Activated CD4-positive, alpha-beta T cell treated with anti-CD3 and anti-CD28 coated beads, Interleukin-2, amount 50 U/mL, for 24 hours (primary cell): ENCODE measurements at places on chromosomes 5 and 9.

DNA sequence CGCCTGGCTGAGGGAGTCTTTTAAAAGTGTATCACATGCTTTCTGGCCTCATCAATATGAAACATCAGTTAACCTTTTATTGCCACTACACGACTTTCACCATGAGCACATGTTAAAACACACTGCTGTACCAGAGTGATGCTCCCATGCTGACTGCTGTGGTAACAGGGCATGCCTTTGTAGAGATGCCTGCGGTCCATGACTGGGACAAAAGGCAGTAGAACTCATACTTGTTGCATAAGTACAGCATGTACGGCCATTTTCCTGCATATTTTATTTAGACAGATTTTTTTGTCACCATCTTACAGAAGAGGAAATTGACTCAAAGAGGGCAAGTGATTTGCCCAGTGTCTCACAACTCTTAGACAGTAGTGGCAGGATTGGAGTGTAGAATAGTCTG, 105.7 kb upstream of the ADAMTSL1 start:
- no peak for DNase-seq

GRCh38 chr5:43309637-43310036, 3.6 kb downstream of the HMGCS1 start:
- DNase-seq, result no peak

- DNase-seq, result peak; percentile 54
Measured at GRCh38 chr5:75668977-75669689, 48.1 kb downstream of the POC5 start.

- no peak for DNase-seq
Measured at GRCh38 chr9:108579757-108580439, 275.9 kb downstream of the ACTL7B start.

- no peak for DNase-seq
Measured at GRCh38 chr9:68672215-68672614, 32.8 kb upstream of the PIP5K1B start.

- no peak for DNase-seq
Measured at GRCh38 chr5:107275333-107275732, 395.4 kb downstream of the EFNA5 start.

DNA sequence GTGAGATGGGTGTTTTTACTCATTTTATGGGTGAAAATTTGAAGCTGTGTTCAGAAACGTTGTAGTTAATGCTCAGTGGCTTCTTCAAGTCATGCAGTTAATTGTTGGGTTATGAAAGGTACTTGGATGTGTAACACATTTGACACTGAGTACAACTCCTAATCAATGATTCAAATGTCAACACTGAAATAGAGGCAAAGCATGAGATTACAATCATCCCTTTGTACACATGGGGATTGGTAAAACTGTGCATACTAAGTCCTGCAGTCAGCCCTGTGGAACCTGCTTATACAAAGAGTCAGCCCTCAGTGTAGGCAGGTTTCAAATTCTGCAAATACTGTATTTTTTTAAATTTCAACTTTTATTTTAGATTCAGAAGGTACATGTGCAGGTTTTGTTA, 3.3 kb downstream of the ABLIM3 start:
- no peak for DNase-seq

GRCh38 chr5:104755806-104756205, 1193.2 kb upstream of the NUDT12 start:
- DNase-seq, result no peak

DNA sequence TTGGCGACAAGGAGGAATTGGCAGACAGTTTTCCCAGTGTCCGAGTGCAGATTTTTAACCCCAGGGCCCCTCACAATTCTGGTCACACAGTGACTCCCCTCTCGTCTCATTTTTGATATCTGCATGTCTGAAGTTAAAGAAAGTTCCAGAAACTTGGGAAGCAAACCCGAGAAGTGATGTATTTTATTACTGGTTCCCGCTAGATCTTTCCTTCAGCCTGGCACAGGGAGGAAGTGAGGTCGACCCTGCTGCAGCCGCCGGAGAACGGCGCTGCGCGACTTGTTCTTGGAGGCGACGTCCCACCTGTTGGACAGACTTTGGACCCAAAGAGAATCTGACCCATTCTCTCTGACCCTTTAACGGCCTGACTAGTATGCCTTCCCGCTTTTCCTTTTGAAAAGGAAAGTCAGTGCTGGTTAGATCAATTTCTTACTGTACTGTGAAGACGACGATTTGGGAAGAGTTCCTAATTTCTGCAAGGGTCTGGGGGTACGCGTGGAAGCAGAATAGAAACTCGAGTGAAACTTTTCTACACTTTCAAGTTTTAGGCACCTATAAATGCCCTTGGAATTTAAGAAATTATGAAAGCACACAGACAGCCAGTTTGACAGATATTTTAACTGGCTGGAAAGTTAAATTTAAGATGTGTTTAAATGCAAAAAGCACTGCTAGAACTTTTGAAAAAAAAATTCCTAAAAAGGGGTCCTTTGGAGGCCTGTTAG, 744 bp downstream of the OTULIN start:
- DNase-seq, result no peak

GRCh38 chr9:90770182-90770738, 31.4 kb upstream of the SYK start:
- DNase-seq, result no peak

GRCh38 chr5:172733131-172733973, 37.6 kb downstream of the DUSP1 start:
- DNase-seq, result no peak

DNA sequence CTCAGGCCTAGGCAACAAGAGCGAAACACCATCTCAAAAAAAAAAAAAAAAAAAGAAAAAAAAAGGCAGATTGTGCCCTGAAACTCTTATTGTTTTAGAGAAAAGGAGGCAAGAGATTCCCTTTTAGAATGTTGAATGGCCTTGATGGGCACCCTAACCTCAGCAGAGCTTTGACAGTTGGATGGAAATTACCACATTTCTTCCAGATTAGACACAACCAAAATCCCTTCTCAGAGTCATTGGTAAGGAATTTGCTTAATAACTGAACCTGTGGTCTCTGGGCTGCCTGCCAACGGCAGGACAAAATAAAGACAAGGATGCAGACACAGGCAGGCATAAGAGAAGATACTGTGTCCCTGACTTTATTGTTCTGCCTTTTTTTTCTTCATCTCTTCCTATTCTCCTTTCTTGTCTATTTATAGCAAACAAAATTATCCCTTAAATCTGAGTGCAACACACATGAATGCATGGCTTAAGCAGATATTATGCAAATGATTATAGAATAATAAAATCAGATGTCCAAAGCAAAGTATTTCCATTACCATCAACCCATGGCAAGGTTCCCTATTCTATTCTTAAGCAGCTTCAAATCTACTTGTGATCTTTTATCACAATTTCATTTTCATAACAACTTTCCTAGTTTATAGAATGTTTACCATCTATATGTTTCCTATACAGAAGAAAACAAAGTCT, 37.3 kb upstream of the TRIO start:
- no peak for DNase-seq

- no peak for DNase-seq
Measured at GRCh38 chr9:126507318-126508109, 106.2 kb upstream of the LMX1B start.

GRCh38 chr5:127976991-127977717, 106.4 kb upstream of the SLC12A2 start:
- DNase-seq, result no peak

GRCh38 chr5:108521841-108522506, 140.1 kb upstream of the FBXL17 start:
- peak; percentile 7 for DNase-seq

DNA sequence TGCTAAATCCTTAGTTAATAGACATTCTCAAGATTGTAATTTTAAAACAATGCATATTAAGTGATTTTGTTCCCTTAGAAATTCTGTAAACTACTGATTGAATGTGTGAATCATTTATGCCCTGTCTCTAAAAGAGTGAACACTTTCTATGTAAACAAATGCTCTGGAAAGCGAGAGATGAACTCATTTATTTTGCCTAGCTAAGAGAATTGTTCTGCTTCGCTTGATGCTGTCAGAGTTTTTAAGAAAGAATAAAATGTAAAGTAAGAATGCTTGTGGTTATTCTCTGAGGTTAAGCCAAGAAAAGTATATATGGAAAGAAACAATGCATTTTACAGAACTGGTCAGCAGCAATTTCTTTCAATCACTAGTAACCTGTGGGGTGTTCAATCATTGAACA, 347.4 kb upstream of the NUDT12 start:
- no peak for DNase-seq

DNA sequence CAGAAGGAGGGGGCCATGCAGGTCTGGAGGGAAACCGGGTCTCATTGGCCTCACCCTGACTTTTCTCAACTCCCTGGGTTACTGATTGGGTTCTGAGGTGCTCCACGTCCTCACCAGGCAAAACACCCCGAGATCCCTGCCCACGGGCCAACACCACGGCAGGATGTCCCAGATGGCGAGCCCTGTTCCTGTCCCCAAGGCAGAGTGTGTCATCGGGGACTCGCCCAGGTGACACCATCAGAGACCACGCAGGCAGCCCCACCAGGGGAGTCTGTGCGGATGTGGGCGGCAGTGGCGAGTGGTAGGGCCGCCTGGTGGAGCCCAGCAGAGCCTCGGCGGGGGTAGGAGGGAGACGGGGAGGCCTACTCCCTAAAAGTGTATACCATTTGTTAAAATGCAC, 59.0 kb upstream of the UBAC1 start:
- DNase-seq, result no peak

DNA sequence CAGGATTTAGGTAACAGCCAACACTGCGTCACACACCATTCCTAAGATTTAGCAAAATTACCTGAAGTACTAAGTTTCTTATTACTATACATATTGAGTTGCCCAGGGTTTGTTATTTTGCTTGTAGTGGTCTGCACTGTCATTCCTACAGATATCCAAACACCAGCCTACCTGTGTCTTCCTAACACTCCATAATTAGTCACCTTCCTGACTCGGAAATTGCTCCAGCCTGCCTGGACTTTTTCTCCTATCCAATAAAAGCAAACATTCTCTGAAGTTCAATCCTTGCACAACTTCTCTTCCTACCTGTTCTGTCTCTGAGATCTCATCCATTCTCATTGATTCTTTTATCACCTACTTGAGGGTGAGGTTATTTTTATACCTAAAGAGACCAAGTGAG, 243.9 kb downstream of the NR2F1-AS1 start:
- no peak for DNase-seq

DNA sequence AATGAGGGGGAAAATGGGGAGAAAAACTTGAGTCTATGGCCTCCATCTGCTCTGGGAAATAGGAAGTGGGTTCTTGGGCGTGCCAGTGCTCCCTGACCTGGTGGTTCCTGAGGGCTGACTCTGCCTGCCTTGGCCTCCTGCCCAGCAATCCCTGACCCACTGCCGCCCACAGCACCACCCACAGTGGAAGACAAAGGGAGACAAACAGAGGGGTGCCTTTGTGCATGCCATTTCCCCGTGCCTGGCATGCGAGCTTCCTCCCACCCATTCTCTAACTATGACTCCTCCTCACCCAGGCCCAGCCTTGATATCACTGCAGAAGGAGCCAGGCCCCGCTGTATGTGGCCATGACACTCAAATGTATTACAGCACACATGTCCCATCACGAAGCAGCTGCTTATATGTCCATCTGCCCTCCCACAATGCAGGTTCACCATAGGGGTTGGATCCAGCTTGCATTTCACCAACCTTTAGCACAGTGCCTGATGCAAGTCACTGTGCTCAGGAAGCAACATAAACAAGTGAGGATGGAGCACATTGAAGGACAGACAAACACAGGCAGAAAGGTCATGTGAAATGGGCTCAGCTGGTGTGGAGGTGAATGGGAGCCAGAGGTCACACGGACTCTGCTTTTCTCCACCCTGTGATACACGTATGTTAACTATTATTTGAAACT, 84.4 kb downstream of the ADRB2 start:
- no peak for DNase-seq

GRCh38 chr5:100496296-100496695, 38.9 kb upstream of the FAM174A start:
- DNase-seq, result no peak

DNA sequence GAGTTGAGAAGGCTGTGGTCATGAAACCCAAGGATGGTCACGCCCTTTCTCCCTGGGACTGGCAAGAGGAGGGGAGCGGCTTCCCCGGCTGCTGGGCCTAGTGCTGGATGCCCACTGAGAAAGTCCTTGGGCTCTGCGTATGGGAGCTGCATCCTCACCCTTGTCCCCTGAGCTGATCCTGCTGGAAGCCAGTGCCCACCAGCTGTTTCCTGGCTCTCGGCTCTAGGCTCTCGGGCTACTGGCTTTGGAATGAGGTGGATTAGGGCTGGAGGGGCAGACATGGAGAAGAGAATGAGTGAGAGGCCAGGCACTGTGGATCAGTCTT, 149.3 kb upstream of the PPP1R26 start:
- no peak for DNase-seq

DNA sequence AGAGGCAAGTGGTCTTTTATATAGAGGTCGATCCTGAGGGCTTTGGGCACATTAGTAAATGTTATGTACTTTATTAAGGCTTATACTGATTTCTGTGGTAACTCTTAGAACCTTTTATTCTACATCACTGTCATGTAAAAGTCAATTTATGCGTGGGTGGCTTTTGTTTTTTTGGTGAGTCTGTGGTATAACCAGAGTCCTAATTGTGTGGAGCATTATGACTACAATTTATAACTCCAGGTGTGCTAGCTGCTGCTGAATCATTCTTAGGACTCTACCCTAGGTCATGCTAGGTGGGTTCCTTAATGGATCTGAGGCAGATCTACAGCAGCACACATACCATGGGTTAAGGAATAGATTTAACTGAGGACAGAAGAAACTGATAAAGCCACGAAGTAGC, 33.9 kb upstream of the KCNN2 start:
- no peak for DNase-seq

GRCh38 chr5:172777881-172778814, 7.2 kb upstream of the DUSP1 start:
- DNase-seq, result no peak

GRCh38 chr5:147169901-147170300, 64.9 kb upstream of the STK32A start:
- no peak for DNase-seq

- DNase-seq, result no peak
Measured at GRCh38 chr9:86488794-86489193, 134.6 kb upstream of the TUT7 start.

GRCh38 chr9:73216100-73216499, 64.4 kb downstream of the ANXA1 start:
- DNase-seq, result no peak

DNA sequence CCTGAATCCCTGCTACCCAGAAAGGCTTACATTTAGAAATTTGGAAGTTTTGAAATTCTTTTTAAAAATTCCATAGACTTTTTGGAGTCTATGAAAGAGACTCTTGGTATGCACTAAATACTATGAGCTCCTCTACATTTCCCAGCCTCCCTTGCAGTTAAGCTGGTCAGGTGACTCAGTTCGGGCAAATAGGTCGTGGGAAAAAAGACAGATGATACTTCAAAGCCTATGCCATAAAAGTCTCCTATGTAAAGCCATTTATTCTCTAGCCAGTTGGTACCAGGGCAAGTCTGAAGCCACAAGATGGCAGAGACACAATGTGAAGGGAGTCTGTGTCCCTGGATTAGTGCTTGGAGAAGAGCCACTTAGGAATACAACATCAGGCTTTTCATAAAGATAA, 101.8 kb downstream of the BOD1 start:
- DNase-seq, result no peak

DNA sequence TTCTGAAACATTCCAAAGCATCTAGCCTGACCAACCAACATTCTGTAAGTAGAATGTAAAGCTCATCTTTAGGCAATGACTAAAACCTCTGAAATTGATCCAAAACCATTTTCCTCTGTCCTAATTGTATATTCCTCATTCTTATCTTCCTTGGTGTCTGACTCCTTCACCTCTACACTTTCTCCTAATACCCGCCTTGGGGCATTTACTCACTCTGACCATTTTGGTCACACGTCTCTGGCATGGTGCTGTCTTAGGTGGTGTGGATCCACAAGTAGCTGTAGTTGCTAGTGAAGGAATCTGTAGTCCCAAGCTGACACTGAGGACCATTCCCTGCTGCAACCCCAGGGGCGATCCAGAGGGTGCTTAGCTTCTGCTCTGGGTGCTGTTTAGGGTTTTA, 40.8 kb upstream of the LMNB1 start:
- no peak for DNase-seq
